Femur (tissue), 1 donor: ENCODE measurements at places on chromosomes 1 and 21.

DNA sequence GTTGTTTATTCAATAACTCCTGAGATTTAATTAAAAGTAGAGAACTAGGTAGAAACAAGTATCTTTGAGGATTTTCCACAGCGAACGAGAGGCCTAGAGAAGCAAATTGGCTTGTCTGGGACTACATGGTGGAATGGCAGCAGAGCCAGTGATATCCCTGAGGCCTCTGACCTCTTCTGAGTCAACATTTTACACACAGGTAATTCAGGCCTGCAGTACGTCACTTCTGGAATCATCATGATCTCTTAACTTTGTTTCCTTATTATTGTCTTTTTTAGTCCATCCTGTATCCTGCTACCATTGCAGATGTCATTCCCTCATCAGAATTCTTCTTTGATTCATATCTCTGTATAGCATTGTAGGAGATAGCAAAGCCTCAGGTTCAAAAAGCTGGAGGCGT is 9.9 kb downstream of the SPRTN start:
- no peak for DNase-seq

DNA sequence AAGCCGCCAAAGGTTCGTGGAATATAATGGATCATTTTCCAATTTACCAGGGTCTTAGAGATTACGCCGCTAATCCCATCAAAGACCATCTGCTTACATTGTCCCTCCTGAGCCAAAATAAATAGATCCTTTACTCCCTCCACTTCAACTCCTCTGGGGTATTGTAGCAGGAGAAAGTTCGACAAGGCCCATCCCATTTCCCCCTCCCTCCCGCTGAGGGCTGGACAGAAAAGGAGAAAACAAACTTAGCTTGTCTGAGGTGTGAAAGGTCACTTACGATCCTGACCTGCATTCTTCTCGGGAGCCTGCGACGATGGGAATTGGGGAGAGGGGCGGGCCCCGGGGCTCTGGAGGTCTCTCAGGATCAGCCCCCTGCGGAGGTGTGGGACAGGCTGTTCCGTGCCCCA is 60.8 kb downstream of the MEF2D start:
- no peak for DNase-seq

- no peak for DNase-seq
Observed at GRCh38 chr1:37288900-37289299, 185.5 kb upstream of the ZC3H12A start.

- no peak for DNase-seq
Observed at GRCh38 chr1:58839846-58840835, 56.3 kb upstream of the JUN start.

GRCh38 chr1:114618606-114619005 is 37.2 kb upstream of the BCAS2 start:
- DNase-seq = no peak

DNA sequence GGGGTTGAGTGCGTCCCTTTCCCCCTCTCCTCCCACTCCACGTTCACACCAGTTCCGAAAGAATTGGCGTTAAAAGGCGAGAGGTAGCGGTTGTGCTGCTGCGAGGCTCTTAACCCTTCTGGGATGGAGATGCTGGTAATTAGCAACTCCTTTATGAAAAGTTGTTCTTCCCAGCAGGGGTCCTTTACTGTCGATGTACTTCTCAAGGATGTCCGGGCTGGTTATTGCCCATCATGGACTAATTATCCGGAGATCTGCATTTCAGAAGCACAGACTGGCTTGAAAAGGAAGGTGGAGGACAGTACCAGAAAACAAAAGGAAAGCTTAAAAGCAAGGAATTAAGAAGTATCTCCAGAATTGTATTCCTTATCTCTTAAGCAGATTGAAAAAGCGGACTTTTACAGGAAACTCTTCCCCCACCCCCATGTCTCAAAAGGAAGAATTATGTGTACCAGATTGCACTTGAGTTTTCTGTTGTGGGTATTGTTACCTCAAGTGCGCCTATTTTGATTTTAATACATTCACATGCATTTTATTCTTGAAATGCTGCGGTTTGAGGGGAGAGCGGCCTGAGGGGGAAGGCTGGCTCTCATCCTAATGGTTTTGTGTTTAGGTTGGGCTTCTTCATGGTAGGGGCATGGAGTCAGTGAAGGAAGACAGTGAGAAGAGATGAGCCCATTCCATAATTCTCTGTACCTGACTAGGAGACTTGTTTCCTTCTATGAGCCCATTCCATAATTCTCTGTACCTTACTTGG is 1.5 kb downstream of the AK4 start:
- no peak for DNase-seq

- DNase-seq = no peak
Observed at GRCh38 chr1:211376807-211377470, 50.3 kb downstream of the TRAF5 start.

DNA sequence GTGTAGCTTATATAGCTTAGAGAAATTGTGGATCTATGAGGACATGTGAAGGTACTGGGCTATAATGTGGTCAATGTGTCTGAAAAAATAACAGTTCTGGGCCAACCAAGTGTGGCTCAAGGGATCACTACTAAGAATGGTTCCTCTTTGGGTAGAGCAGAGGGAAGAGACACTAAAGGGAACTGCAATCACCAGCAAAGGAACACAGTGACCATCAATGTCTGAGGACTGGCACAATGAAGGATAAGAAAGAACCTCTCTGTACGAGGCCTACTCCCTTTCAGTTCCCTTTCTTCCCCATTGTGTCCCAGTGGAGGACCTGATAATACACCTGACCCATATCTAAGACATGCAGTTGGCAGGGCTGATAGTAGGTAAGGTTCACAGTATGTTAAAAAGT is 89.9 kb upstream of the JAK1 start:
- DNase-seq = no peak

DNA sequence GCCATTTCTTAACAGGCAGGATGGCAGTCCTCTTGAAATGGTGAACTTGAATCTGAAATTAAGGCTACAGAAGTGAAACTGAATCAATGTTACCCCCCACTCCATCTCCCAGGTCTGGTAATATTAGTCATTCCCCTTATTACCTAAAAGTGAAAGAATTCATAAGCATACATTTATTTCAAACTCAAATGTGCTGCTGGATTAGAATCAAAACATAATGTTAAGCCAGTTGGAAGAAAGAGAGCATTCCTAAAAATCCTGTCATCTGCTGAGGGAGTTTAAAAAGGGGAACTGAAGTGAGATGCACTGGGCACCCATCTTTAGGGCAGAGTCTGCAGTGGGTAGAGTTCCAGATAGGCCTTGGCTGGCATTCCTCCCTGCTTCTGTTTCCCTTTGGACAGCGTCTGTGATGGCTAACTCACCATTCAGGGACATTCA is 17.4 kb downstream of the KIAA0319L start:
- DNase-seq = no peak

- peak; percentile 95 for DNase-seq
Observed at GRCh38 chr1:154955718-154956543, at the start of gene PBXIP1. Gene PBXIP1 (minus strand): TSS chr1:154956099. CDS start chr1:154953721, 2,378 bp downstream.

GRCh38 chr1:162835157-162835899 is 25.6 kb downstream of the CCDC190 start:
- no peak for DNase-seq

- DNase-seq = peak; percentile 41
Observed at GRCh38 chr1:234613128-234613875, 3.3 kb upstream of the IRF2BP2 start.

DNA sequence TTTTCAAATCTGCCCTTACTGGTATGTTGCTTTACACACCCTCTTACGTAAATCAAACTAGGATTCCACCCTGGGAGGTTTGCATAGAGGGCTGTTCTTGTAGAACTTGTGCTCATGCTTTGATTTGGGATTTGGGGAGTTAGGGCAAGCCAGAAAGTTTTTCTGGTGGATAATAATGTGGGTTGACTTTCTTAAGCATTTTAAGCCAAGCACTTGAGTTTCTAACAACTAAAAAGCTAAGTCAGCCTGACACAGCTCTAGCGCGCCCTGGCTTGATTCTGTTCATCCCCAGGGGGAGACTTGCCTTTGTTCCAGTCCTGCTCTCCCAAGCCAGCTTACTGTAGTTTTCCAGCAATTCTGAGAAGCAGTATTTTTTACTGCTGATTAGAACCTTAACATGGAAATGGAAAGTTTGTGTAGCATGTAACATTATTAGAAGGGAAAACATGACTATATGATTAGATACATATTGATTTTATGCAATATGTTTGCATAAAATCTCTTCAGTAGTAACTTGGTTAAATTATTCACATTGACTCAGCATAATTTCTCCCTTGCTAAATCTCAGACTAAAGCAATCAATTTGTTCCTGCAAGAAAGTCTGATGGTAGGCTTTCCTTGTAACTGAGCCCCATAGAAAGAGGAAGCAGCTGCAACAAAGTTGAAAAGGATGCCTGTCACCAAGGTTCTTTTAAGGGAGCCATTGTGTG is 11.0 kb upstream of the PGD start:
- DNase-seq = peak; percentile 85

GRCh38 chr1:81547261-81547911 is 253.3 kb upstream of the ADGRL2 start:
- no peak for DNase-seq

GRCh38 chr1:85445906-85446305 is 19.1 kb downstream of the DDAH1 start:
- no peak for DNase-seq

DNA sequence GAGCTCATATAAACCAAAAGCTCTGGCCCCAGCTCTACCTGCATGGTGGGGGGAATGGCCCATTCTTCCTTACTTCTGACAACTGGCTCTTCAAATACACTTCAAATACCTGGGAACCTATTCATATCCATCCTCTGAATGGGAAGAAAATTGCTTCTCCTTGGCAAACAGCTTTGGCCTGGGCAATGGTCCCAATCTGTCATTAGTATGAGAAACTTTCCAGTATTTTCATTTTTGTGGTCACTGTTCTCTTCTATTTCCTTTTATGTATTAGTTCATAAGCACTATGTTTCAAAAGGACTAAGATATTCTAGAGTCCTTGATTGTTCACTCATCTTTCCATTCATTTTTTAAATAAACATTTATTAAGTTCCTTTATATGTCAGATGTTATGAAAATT is 5.2 kb upstream of the HSD3B2 start:
- DNase-seq = peak; percentile 48

GRCh38 chr1:214603819-214604252 is 841 bp downstream of the CENPF start:
- no peak for DNase-seq

GRCh38 chr1:152412756-152413155 is 1.3 kb downstream of the CRNN start:
- no peak for DNase-seq

DNA sequence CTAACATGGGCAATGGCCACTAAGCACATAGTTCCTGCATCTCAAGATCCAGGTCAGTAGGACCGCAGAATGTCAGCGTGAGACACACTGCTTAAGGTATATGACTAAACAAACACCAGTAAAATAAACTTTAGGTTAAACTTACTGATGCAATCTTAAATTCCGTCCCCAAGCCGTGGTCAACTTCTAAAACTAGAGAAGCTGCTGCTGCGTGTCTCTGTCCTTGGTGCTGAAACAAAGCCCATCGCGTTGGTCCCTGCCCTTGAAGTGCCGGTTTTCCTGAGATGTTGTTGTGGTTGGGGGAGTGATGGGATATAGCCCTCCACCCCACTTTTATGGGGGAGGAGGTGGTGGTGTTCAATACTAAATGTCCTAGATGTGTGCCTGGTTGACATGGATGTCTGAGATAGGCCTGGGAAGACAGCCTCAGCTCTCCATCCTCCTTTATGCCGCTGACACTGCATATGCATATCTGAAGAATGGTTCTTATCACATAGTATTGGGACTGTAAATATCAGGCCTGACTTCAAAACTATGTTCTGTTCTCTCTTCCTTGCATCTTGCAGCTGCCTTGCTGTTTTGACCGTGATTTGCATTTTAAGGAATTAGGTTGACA is 72.0 kb upstream of the KCNA3 start:
- peak; percentile 59 for DNase-seq

- no peak for DNase-seq
Observed at GRCh38 chr21:35346697-35347096, 297.6 kb upstream of the RUNX1 start.

DNA sequence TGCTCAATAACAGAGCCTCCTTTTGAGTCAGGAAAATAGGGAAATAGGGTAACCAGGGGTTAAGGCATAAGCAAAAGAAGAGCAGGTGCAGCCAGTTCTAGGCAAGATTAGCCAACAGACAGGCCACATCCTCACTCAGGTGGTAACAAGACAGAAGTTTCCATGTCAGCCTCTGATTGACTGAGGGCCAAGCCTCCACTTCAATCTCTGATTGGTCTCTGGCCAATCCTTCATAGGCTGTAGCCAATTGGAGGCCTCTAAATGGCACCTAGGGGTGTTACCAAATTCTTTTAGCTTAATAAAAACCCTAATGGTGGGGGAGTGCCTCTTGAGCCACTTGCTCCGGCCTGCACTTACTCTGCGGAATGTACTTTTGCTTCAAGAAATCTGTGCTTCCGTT is 37.2 kb downstream of the LACTBL1 start:
- no peak for DNase-seq

DNA sequence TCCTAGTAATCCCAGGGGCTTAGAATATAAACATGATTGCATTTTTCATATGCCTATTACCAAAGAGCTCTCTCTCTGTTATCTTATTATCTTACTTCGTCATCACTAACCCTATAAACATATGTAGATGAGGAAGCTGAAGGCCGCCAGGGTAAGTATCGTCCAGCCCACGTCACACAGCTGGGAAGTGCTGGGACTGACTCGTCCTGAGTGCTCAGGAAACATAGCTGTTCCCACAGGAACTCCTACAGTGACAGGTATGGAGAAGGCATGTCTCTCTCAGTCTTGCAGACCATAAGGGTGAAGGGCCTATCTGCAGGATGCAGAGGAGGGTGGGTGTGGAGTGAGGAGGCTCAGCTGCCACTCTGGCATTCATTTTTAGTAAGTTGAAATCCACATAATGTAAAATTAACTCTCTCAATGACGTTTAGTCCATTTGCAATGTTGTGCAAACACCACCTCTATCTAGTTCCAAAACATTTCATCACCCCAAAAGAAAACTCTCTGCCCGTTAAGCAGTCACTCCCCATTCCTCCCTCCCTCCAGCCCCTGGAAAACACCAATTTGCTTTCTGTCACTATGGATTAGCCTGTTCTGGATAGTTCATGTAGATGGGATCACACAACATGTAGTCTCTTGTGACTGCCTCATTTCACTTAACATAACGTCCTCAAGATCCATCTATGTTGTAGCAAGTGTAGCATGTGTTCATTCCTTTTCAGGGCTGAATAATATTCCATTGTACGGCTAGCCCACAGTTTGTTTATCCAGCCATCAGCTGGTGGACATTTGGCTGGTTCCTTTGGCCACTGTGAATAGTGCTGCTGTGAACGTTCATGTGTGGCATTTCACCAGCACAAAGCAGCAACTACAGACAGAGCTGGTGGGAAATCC is 68.3 kb downstream of the TCP10L start:
- DNase-seq = no peak

GRCh38 chr1:111006556-111006955 is 42.8 kb upstream of the LRIF1 start:
- no peak for DNase-seq

GRCh38 chr1:33823401-33823800 is 40.5 kb upstream of the HMGB4 start:
- no peak for DNase-seq

- DNase-seq = no peak
Observed at GRCh38 chr1:184867866-184868689, 106.2 kb downstream of the NIBAN1 start.
